ENCODE measurements at places on chromosomes 3 and 15. TPM values are rescaled to one million over a fixed set of nuclear protein-coding genes. Genes with fewer than 3 reads are reported as not detected.

Gene P2RY1
- total RNA-seq = 0.05 TPM

DNA sequence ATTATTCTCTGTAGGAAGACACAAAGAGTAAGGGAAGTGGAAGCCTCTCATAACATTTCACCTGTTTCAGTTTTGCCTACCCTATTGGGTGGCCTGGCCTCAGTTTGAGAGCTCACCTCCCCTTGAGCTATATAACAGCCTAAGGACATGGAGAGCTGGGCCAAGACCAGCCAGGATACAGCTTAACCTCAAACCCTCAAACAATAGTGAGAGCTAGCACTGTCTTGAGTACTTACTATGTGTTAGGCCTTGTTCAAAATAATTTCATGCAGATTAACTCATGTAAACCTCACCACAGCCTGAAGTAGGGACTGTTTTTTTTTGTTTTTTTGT lies 15.0 kb upstream of the TBL1XR1 start:
- no peak overlapping the region for H3K27ac ChIP-seq
- no peak overlapping the region for H3K4me3 ChIP-seq
- H3K36me3 ChIP-seq = no peaks in the 10 kb centered on the region
- no peaks in the 10 kb centered on the region for H3K27me3 ChIP-seq
- H3K4me1 ChIP-seq = peaks cover 3% of the 10 kb centered on the region
- no peak for DNase-seq

GRCh38 chr15:48657950-48658591 lies 12.6 kb upstream of the FBN1 start:
- peaks cover 10% of the 10 kb centered on the region for H3K27me3 ChIP-seq
- DNase-seq = no peak
- no peaks in the 10 kb centered on the region for H3K36me3 ChIP-seq
- no peaks in the 10 kb centered on the region for H3K4me1 ChIP-seq

Gene SLC24A5
- total RNA-seq = not detected

Gene EPHB3
- 0.71 TPM for total RNA-seq

Gene SMAD6
- 0.58 TPM for total RNA-seq

DNA sequence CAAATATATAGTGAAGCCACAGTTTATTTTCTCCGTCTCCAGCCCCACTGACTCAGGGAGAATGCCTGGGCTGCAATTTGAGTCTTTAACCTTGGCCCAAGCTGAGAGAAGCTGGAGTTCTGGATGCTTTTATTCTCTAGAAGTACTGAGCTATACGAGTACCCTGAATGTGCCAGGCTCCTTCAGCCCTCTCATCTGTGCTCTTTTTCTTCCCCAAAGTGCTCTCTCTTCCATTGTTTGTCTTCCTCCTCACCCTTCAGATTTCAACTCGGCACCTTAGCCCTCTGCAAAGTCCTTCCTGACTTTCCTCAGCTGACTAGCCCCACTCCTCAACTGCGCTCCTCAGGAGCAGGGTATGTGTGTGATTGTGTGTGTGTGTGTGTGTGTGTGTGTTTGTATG lies 75.6 kb upstream of the AGBL1 start:
- H3K4me3 ChIP-seq = no peak overlapping the region
- DNase-seq = no peak
- H3K27ac ChIP-seq = no peak overlapping the region
- H3K4me1 ChIP-seq = no peaks in the 10 kb centered on the region
- no peaks in the 10 kb centered on the region for H3K36me3 ChIP-seq

Gene PATL2
- total RNA-seq = 36.3 TPM

DNA sequence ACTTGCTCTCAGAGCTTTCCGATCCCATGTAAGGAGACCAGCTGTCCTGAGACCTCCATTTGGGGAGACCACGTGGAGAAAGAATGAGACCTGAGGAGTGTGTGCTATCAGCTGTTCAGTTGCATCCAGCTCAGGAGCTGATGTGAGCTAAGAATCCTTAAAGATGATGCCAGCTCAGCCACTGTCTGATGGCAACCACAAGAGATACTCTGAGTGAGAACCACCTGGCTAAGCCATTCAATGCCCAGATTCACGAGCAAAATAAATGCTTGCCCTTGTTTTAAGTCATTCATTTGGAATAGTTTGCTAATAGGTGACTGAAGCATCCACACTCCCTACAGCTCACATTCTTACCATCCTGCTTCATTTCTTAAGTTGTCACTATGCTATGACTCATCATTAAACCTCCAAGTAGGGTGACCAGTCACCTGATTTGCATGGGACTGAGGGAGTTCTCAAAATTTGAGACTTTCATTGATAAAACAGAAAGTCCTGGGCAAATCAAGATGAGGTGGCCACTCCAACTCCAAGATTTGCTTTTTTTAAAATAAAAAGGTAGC lies 56.4 kb downstream of the SPTSSB start:
- H3K27ac ChIP-seq = no peak overlapping the region
- H3K4me3 ChIP-seq = no peak overlapping the region
- no peaks in the 10 kb centered on the region for H3K36me3 ChIP-seq
- H3K4me1 ChIP-seq = peaks cover 28% of the 10 kb centered on the region

Gene KCNH8
- not detected for total RNA-seq

Gene HACD2
- 23.2 TPM for total RNA-seq

GRCh38 chr15:58070801-58071418 lies 5.4 kb upstream of the ALDH1A2 start:
- DNase-seq = peak; percentile 48
- H3K36me3 ChIP-seq = no peaks in the 10 kb centered on the region
- no peak overlapping the region for H3K4me3 ChIP-seq
- H3K4me1 ChIP-seq = peaks cover 3% of the 10 kb centered on the region
- H3K27me3 ChIP-seq = peaks cover 27% of the 10 kb centered on the region

GRCh38 chr3:157335233-157336076 lies 101.2 kb upstream of the PTX3 start:
- no peaks in the 10 kb centered on the region for H3K36me3 ChIP-seq
- H3K4me1 ChIP-seq = no peaks in the 10 kb centered on the region
- H3K4me3 ChIP-seq = no peak overlapping the region
- H3K27ac ChIP-seq = no peak overlapping the region
- no peak for DNase-seq

DNA sequence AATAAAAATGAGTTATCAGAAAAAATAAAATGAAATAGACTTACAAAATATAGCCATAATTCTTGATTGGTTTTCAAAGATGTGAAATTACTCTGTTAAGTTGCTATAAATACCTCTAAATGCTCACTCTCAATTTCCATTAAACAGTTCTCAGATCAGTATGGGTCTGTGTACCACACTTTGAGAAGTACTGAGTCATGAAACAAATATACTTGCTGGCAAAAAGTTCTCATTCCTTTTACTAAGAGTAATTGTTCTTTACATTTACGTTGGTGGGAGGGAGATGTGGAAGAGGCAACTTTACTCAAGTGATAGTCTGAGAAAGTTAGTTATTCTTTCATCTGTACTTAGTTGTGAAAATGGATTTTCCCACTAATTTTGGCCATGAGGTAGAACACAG lies 96.3 kb downstream of the ZNF385D start:
- DNase-seq = no peak
- H3K4me3 ChIP-seq = no peak overlapping the region
- no peaks in the 10 kb centered on the region for H3K27me3 ChIP-seq
- H3K36me3 ChIP-seq = no peaks in the 10 kb centered on the region

Gene HIGD2B
- total RNA-seq = 0.20 TPM

DNA sequence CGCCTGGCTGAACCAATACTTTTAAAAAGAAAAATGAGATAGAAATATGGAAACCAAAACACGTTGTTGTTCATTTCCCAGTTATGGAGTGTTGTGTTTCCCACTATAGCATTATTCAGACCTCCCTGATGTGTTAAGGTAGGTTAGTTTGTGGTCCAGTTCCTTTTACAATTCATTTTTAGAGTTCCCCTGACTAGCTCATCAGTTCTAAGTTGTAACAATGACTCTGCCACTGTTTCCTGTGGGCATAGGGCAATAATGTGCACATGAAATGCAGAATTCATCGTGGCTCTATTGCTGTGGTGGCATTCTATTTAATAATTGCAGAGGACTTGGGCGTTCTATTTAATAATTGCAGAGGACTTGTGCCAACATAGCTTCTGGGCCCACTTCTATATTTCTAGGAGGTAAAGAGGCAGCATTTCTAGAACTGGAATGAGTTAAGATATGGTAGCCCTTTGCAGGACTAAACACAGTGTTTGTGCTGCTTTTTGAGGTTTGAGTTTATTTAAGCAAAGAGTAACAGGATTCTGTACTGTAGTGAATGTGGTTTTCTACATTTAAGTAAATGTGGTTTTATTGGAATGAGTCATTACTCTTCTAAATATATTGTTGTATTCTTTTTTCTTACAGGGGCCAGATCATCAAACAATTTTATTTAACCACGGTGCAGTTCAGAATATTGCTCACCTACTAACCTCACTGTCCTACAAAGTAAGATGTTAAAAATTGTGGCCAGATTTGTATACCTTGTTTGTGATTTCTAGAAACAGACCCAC lies 47.5 kb downstream of the ARMC8 start:
- H3K27me3 ChIP-seq = no peaks in the 10 kb centered on the region
- peaks cover 15% of the 10 kb centered on the region for H3K4me1 ChIP-seq
- H3K36me3 ChIP-seq = peaks cover 52% of the 10 kb centered on the region
- peak overlapping the region; percentile 34 for H3K27ac ChIP-seq

GRCh38 chr15:36748366-36749115 lies 169.1 kb downstream of the CDIN1 start:
- H3K4me3 ChIP-seq = no peak overlapping the region
- H3K4me1 ChIP-seq = no peaks in the 10 kb centered on the region
- no peaks in the 10 kb centered on the region for H3K36me3 ChIP-seq
- H3K27me3 ChIP-seq = no peaks in the 10 kb centered on the region
- no peak for DNase-seq

Gene XCR1
- not detected for total RNA-seq

Gene TLR9
- 0.83 TPM for total RNA-seq

DNA sequence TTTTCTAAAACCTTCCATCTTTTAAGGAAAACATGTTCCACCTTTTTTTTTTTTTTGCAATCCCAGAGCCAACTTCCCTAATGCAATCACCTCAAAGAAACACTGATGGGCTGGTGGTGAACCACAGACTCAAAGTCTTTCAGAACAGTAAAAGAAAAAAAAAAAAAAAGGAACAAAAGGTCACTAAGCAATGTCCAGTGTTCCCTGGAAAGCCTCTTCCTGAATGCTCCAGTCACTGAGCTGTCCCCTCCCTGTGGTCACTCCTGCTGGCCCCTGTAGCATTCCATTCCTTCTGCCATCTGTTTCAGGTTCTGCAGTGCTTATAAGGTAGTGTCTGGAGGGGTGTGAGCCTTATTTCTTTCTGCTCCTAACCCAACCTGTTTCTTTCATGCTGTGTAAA lies 53.3 kb downstream of the AAGAB start:
- no peak overlapping the region for H3K27ac ChIP-seq
- peaks cover 71% of the 10 kb centered on the region for H3K36me3 ChIP-seq
- DNase-seq = no peak

DNA sequence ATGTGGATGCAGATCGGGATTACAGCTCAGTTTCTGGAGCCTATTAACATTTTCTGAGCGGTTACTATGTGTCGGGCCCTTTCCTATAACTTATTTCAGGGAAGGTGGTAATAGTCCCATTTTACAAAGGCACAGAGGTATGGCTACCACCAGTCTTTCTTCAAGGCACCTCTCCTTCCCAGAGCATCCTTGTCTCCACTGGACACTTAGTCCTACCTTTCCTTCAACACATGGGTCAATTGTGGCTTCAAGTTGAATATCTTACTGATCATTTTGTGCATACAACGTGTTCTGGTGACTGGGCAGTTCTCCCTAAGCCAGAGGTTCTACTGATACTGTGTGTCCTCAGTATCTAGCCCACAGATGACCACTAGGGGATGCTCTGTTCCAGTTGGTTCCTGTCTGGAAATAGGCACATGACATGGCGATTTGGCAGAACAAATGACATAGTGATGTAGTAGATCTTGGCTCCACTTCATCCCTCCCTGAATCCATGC lies 60.7 kb upstream of the CMTM8 start:
- no peak overlapping the region for H3K27ac ChIP-seq
- H3K4me1 ChIP-seq = peaks cover 13% of the 10 kb centered on the region

DNA sequence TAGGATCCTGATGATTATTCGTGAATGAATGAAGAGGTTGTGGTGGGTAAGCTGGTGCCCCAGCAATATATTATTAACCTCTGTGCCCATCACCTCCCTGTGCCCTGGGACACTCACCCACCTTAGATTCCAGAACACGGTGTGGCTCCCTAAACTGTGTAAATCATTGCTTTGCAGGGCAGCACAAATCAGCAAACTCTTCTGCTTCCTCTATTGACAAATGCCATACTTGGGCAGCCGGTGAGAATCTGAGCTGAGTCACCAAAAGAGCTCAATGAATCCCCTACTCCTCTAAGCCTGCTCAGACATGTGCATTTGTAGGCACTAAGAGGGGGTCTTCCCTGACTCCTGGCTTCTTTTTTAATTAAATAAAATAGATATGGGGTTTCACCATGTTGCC lies 15.7 kb downstream of the UQCC5 start:
- H3K4me3 ChIP-seq = no peak overlapping the region
- H3K27me3 ChIP-seq = no peaks in the 10 kb centered on the region
- H3K36me3 ChIP-seq = peaks cover 43% of the 10 kb centered on the region

DNA sequence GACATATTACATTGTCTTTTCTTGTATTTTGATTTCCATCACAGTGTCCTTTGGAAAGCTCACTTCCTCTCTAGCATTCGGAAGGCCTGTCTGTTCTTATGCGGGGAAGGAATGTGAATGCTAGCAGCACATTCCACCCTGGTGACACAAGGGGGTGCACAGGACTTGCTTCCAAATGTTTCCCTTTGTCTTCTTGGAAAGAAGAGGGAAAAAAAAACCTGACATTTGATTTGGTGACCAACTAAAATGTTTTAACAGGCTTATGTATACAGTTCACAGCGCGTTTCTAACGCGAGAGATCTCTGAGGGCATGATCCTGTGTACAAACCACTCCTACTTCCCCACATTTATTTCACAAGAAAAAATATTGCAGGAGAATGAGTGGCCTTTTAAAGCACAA lies 107.6 kb upstream of the FXR1 start:
- no peaks in the 10 kb centered on the region for H3K4me1 ChIP-seq
- H3K36me3 ChIP-seq = no peaks in the 10 kb centered on the region
- H3K27me3 ChIP-seq = no peaks in the 10 kb centered on the region

- H3K27ac ChIP-seq = no peak overlapping the region
- peaks cover 17% of the 10 kb centered on the region for H3K4me1 ChIP-seq
- H3K4me3 ChIP-seq = no peak overlapping the region
- peaks cover under 1% of the 10 kb centered on the region for H3K27me3 ChIP-seq
These were observed 6.1 kb downstream of the ABTB1 start for GRCh38 chr3:127678611-127679533.

Gene CLDND1
- total RNA-seq = 683 TPM

GRCh38 chr3:171553086-171553485 lies 92.9 kb upstream of the TNIK start:
- no peak overlapping the region for H3K27ac ChIP-seq
- no peak overlapping the region for H3K4me3 ChIP-seq
- DNase-seq = no peak
- no peaks in the 10 kb centered on the region for H3K36me3 ChIP-seq
- H3K27me3 ChIP-seq = no peaks in the 10 kb centered on the region

All from activated CD4-positive, alpha-beta memory T cell treated with anti-CD3 and anti-CD28 coated beads, Interleukin-2, amount 10 ng/mL, durations not matched to agents 7 days and 5 days (primary cell).